ENCODE measurements at places on chromosomes 11 and 22. TPM values are rescaled to one million over a fixed set of nuclear protein-coding genes. Genes with fewer than 3 reads are reported as not detected.

The CSF2RB gene
- total RNA-seq: 1.4 TPM

GRCh38 chr22:46619830-46620501, at the start of gene GRAMD4:
Gene GRAMD4, plus strand, starts transcription at chr22:46620386. Its CDS starts 6,414 bp downstream, at chr22:46626800.
- DNase-seq: no peak
- H3K36me3 ChIP-seq: no peaks in the 10 kb centered on the region
- no peak within 1 kb of the TSS for H3K4me3 ChIP-seq

The GANAB gene
- total RNA-seq: 65.1 TPM

GRCh38 chr22:36125994-36126531, 34.5 kb downstream of the APOL3 start:
- DNase-seq: no peak
- H3K36me3 ChIP-seq: no peaks in the 10 kb centered on the region
- no peak overlapping the region for H3K27ac ChIP-seq

- H3K4me3 ChIP-seq: no peak within 1 kb of the TSS
- H3K27ac ChIP-seq: no peak within 1 kb of the TSS
- H3K27me3 ChIP-seq: no peaks in the 10 kb centered on the region
- DNase-seq: no peak
- no peaks in the 10 kb centered on the region for H3K4me1 ChIP-seq
Observed at GRCh38 chr11:118971646-118972045, at the start of gene FOXR1. Gene FOXR1, plus strand, starts transcription at chr11:118971761. Its CDS starts 171 bp downstream, at chr11:118971932.

The CALCB gene
- total RNA-seq: not detected

DNA sequence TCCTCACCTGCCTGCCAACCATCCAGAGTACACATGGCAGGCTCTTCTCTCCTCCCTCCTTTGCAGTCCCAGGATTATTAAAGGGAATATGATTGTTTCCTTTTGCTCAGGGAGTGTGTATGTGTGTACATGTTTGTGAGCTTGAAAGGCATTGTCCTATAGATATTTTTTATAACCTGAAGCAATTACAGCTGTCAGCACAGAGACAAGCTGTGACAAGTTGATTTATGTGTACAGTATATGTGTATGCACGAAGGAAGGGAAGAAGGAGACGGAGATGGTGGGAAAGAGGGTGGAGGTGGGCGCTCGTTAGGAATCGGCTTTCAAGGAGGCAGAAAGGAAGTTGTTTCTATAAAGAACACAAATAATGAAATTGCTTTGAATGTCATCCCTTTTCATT, 537.0 kb downstream of the NTM start:
- no peak for DNase-seq
- H3K27me3 ChIP-seq: peaks cover 12% of the 10 kb centered on the region
- H3K4me3 ChIP-seq: no peak overlapping the region
- no peaks in the 10 kb centered on the region for H3K36me3 ChIP-seq
- H3K27ac ChIP-seq: no peak overlapping the region

DNA sequence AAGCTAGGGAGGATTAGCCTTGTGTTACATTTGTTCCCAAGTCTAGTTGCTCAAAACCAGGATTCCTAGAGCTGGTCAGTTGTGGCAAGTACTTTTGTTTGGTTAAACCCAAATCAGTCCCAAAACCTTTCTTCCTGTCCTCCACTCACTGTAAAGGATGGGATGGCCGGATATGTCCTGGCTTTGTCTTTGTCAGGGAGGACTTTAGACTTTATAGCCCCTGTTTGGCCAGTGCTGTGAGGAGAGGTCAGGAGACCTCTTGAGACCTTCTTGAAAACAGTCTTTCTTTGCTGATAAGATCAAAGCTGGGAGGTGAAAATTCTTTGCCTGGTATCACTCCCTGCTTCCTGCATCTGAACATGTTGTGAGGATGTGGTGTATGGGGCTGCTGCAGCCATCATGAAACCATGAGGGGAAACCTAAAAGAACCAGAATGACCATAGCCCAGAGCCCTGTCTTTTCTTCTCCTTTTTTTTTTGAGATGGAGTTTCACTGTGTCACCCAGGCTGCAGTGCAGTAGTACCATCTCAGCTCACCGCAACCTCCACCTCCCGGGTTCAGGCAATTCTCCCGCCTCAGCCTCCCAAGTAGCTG, 43.6 kb upstream of the FTH1 start:
- H3K4me1 ChIP-seq: no peaks in the 10 kb centered on the region
- no peaks in the 10 kb centered on the region for H3K27me3 ChIP-seq
- no peak overlapping the region for H3K27ac ChIP-seq
- no peak overlapping the region for H3K4me3 ChIP-seq

GRCh38 chr11:102950622-102951081, 4.9 kb downstream of the MMP13 start:
- H3K27ac ChIP-seq: no peak overlapping the region
- H3K36me3 ChIP-seq: no peaks in the 10 kb centered on the region
- H3K4me3 ChIP-seq: no peak overlapping the region
- H3K27me3 ChIP-seq: no peaks in the 10 kb centered on the region

DNA sequence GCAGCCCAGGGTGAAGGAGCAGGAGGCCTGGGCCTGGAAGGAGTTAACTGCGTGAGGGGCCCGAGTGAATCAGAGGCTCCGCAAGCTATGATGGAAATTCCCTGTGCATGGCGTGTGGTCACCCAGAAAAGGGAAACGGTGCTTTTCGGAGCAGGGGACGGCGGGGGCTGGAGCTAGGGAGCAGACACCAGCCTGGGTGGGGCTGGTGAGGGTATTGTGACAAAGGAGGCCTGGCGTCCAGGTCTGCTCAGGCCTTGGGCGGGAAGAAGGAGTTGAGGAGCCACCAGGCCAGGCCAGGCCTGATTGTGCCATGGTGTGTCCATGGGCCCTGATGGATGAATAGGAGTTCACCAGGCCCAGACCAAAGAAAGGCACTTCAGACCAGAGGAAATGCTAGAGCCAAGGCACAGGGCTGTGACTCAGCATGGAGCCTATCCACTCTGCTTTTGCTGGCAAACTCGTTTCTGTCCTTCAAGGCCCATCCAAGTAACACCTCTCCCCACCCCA, 12.8 kb upstream of the SPI1 start:
- peaks cover 6% of the 10 kb centered on the region for H3K4me1 ChIP-seq
- no peaks in the 10 kb centered on the region for H3K27me3 ChIP-seq
- no peak overlapping the region for H3K27ac ChIP-seq

- no peaks in the 10 kb centered on the region for H3K4me1 ChIP-seq
- H3K27ac ChIP-seq: peak overlapping the region; percentile 81
- peak; percentile 14 for DNase-seq
- H3K4me3 ChIP-seq: no peak overlapping the region
Observed at GRCh38 chr11:1952806-1953482, 5.8 kb downstream of the MRPL23 start.

GRCh38 chr11:32385998-32386397, 49.3 kb downstream of the WT1 start:
- H3K36me3 ChIP-seq: no peaks in the 10 kb centered on the region
- H3K27ac ChIP-seq: no peak overlapping the region
- DNase-seq: no peak
- H3K4me3 ChIP-seq: no peak overlapping the region
- H3K4me1 ChIP-seq: no peaks in the 10 kb centered on the region
- no peaks in the 10 kb centered on the region for H3K27me3 ChIP-seq

GRCh38 chr11:32255841-32256240, 165.0 kb downstream of the RCN1 start:
- H3K27ac ChIP-seq: no peak overlapping the region
- no peaks in the 10 kb centered on the region for H3K27me3 ChIP-seq
- DNase-seq: no peak
- H3K4me1 ChIP-seq: no peaks in the 10 kb centered on the region
- H3K36me3 ChIP-seq: no peaks in the 10 kb centered on the region
- no peak overlapping the region for H3K4me3 ChIP-seq

GRCh38 chr11:92123540-92123939, 101.1 kb upstream of the FAT3 start:
- no peak overlapping the region for H3K4me3 ChIP-seq
- no peaks in the 10 kb centered on the region for H3K4me1 ChIP-seq
- H3K27ac ChIP-seq: no peak overlapping the region

DNA sequence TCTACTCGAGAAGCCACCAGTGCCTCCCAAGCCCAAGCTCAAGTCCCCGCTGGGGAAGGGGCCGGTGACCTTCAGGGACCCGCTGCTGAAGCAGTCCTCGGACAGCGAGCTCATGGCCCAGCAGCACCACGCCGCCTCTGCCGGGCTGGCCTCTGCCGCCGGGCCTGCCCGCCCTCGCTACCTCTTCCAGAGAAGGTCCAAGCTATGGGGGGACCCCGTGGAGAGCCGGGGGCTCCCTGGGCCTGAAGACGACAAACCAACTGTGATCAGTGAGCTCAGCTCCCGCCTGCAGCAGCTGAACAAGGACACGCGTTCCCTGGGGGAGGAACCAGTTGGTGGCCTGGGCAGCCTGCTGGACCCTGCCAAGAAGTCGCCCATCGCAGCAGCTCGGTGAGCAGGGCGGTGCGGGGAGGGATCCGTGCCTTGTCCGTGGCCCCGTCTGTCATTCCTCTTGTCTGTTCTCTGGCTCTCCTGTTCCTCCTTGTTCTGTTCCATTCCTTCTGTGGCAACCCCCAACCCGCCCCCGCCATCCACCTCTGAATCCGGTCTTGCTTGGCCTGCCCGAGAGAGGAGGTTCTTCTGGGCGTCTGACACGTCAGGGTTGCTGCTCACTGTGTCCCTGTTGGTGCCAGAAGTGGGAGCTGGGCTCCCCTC, 15.8 kb upstream of the ACR start:
- no peaks in the 10 kb centered on the region for H3K36me3 ChIP-seq
- H3K27me3 ChIP-seq: peaks cover 9% of the 10 kb centered on the region
- H3K27ac ChIP-seq: peak overlapping the region; percentile 50
- peaks cover 26% of the 10 kb centered on the region for H3K4me1 ChIP-seq

DNA sequence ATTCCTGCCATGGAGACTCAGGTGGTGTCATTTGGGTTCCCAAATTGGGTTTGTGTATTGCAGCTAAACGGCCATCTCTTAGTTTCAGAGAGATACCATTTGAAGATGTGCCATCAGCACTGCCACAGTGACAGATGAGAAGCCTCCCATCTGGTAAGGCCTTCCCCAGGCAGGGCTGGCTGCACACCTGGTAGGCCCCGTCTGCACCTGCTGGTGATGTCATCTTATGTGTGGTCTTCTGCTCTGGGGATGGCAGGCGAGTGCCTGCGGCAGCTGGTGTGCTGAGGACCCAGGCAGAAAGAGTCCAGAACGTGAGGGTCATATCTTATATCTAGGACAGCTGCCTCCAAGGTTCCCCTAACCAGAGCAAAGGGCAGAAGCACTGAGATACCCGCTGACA, 100.6 kb downstream of the CSNK2A3 start:
- no peak for DNase-seq
- no peaks in the 10 kb centered on the region for H3K4me1 ChIP-seq
- H3K36me3 ChIP-seq: no peaks in the 10 kb centered on the region
- no peak overlapping the region for H3K4me3 ChIP-seq
- no peaks in the 10 kb centered on the region for H3K27me3 ChIP-seq

Measured in gastrocnemius medialis (tissue), 4 donors.